ENCODE measurements at places on chromosomes 11 and 22.

GRCh38 chr11:87600938-87601337 is 563.2 kb downstream of the TMEM135 start:
- DNase-seq = no peak

GRCh38 chr22:23553438-23553837 is 26.7 kb downstream of the IGLL1 start:
- no peak for DNase-seq

- no peak for DNase-seq
Observed at GRCh38 chr11:44057340-44057739, 8.7 kb upstream of the ACCS start.

- no peak for DNase-seq
Observed at GRCh38 chr11:102280245-102280833, 36.9 kb upstream of the BIRC3 start.

- no peak for DNase-seq
Observed at GRCh38 chr11:46719543-46720218, 668 bp downstream of the F2 start.

Data from CD4-positive, alpha-beta T cell treated with Interferon gamma for 1 hour (primary cell).